ENCODE measurements at places on chromosomes 6 and 20.
A peak's percentile ranks its signal among the peaks of the same experiment; 100 is the strongest.

DNA sequence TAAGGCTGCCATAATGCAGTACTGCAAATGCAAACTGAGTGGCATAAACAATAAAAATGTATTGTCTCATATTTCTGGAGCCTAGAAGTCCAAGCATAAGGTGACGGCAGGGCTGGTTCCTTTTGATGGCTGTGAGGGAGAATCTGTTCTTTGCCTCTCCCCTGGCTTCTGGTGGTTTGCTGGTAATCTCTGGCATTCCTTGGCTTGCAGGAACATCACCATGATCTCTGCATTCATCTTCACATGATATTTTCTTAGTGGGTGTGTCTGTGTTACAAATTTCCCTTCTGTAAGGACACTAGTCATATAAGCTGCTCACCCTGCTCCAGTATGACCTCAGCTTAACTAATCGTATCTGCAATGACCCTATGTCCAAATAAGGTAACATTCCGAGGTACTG, 1104.2 kb upstream of the CITED2 start:
- DNase-seq, result no peak

- no peak for DNase-seq
Measured at GRCh38 chr6:132952031-132952867, 137.9 kb downstream of the RPS12 start.

GRCh38 chr20:57220337-57221145, 45.9 kb downstream of the BMP7 start:
- no peak for DNase-seq

- DNase-seq, result no peak
Measured at GRCh38 chr6:71387179-71387578, 98.6 kb downstream of the OGFRL1 start.

DNA sequence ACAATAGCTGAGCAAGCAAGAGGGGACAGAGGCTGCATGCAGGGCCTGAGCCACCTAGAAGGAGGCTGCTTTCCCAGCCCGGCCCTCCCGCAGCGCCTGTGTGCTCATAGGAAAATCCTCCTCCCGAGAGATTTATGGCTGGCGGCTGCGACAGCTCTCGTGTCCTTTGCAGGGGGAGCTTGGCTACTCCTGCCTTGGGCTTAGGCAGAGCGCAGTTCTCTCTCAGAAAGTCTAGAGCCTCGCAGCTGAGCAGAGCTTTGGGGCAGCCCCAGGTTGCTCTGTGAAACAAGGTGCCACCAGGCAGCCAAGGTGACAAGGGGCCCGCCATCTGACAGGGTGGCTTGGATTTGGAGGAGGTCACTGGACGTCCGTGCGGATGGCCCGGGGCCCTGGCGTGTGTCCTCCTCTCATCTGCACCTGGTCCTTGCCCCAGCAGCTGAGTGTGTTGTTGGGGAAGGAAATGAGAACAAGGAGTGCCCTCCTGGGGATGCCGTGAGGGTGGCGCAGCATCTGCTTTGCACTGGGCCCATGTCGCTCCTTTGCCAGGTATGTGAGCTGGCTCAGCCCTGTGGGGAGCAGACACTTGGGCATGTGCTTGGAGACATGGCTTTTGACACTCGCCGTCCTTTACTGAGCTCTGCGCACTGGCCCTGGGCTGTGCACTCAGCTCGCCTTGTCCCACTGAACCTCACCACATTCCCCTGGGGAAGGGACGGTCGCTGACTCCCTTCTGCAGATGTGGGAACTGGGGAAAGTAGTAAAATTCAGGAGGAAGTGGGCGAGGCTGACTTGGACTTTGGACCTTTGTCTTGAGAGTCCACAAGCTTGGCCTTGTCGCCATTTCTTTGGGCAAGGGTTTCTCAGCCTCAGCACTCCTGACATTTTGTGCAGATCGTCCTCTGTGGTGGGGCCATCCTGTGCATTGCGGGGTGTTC, 41.9 kb downstream of the EDN3 start:
- no peak for DNase-seq

- DNase-seq, result peak; percentile 12
Measured at GRCh38 chr6:118509009-118509617, 39.0 kb upstream of the PLN start.

GRCh38 chr6:152296648-152297376, 340.4 kb downstream of the SYNE1 start:
- no peak for DNase-seq

- no peak for DNase-seq
Measured at GRCh38 chr20:20373091-20373571, 5.2 kb downstream of the INSM1 start.

- DNase-seq, result no peak
Measured at GRCh38 chr6:165404296-165404695, 94.9 kb upstream of the C6orf118 start.

- DNase-seq, result no peak
Measured at GRCh38 chr6:37463110-37463509, 30.1 kb downstream of the CMTR1 start.

DNA sequence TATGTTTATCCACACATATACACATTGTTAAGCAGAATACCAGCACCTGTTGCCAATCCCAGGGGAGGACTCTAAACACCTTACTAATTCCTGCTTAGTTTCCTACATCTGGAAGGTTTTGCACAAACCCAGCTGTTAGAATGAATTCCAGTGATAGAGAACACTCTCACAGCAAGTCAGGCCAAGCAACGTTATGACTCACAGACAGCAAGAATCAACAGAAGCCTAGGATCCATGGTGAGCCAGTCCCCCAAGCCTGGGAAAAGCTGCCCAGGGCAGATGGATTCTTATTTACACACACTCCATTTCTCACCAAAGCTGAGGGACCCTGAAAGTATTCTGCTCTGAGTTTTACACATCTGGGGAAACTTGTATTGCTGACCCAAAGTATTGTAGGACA, 291.7 kb downstream of the SLC35F1 start:
- peak; percentile 1 for DNase-seq

- no peak for DNase-seq
Measured at GRCh38 chr6:12418946-12419345, 128.8 kb downstream of the EDN1 start.

GRCh38 chr6:37761554-37762271, 57.8 kb upstream of the ZFAND3 start:
- DNase-seq, result no peak

GRCh38 chr20:35048739-35049138, 43.9 kb downstream of the TRPC4AP start:
- DNase-seq, result no peak

DNA sequence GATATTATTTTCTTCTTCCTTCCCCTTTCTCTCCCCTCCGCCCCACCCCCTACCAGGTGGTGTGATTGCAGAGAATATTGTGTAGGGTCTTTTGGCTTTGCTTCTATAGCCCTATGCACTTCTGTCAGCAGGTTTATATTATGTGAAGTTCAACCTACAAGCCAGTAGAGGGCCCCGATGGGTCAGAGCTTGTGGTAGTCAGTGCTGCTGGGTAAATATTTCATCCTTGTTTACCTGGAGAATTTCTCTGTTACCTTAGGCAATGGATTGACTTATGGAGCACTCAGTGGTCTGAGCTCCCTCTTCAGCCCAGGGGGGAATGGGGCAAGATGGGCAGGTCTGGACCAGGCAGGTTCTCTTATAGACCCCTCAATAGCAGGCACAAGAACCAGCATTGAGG, 720.9 kb downstream of the GRIK2 start:
- DNase-seq, result peak; percentile 3

DNA sequence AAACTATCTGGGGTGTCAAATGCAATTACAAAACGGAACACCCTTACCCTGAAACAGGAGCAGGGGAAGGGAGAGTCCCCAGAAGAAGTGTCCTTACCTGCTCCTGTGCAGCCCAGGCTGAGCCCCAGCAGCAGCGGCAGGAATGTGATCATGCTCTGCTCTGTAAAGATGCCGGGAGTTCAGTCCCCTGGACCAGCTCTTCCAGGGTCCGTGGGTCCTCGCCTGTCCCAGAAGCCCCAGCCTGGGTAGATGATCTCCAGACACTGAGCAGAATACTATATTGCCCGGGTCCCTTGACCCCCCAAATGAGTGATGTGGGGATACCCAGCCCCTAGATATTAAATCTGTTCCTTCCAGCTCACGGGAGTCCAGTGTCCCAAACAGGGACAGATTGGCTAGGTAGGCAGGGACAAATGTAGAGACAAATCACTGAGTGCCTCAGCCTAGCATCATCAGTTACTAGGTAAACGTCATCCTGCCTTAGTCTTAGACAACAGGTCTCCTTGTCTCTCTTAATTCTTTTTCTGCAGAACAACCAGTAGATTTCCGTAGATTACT, at the start of gene HLA-DMB:
TSS of gene HLA-DMB (minus strand) at position 373 of the 558 bp plus-strand sequence. CDS start at position 152, 221 bp downstream.
- peak; percentile 84 for DNase-seq

DNA sequence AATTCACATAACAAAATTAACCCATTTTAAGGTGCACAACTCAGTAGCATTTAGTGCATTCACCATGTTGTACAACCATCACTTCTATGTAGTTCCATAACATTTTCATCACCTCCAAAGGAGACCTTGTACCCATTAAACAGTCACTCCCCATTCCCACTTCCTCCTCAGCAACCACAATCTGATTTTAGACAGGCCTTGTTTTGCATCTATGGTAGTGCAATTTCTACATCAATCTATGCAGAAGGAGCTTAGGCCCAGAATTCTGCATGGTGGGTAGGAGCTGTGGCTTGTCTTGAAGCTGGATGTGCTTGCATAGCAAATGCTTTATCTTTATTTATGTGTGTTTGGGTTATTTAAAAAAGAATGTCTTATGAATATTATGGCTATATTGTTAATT, 13.5 kb upstream of the HLA-DQA1 start:
- no peak for DNase-seq

GRCh38 chr6:135128268-135128914, 52.7 kb upstream of the MYB start:
- no peak for DNase-seq

GRCh38 chr6:151763938-151764680, 43.4 kb upstream of the ESR1 start:
- peak; percentile 96 for DNase-seq

DNA sequence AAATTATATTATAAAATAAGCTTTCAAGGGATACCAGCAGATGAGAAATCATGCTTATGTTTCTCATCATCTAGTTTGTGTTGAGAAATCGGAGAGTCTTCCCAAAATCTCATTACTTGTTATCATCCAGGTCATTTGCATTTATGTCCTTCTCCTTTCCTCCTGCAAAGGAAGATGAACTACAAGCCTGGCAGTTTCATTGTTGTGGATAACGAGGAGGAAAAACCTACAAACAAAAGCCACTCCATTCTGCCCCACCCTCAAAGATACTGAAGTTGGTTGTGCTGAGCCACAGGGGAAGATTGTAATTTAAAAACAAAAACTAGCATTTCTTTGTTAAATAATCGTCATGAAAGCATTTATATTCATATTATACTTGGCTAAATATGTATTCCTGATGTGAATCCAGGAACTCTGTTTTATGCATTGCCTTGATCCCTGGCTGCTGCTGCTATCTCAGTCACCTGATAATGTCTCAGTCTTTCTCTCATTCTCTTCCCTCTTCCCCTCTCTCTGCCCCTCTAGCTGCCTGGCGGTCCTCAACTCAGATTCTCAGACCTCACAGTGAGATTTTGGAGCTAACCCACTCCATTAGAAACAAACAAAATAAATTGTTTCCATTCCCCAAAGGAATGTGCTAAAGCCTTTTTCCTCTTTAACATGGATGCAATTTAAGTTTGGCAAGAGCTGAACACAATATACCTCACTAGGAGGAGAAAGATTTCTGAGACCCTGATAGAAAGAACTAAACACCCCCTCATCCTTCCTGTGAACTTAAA, 185.3 kb downstream of the ADAT2 start:
- no peak for DNase-seq

DNA sequence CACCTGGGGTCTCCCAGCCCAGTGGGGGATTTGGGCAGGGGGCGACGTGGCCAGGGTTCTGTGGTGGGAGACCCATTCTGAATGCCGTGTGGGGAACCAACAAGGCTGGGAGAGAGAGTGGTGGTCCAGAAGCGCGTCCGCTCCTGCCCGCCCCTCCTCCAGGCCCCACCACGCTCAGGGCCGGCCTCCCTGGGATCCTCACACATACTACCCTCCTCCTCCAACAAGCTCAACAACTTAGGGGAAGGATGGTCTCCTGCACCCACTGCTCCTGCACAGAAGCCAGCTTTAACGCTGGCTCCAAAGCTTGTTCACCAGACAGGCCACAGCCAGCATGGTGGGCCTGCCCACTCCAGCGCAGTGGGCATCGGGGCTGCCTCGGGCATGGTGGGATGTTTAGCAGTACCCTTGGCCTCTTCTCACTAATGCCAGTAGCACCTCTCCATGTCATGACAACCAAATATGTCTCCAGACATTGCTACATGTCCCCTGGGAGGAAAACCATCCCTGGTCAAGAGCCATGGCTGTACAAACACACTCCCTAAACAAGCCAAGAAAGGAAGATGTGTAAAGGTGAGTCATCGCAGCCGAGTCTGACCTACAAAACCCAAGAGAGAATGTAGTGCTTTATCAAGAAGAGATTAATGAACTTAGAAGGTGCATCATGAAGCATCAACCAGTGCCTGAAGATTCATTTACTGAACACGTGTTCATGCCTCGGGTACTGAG, 75.7 kb downstream of the BMP7 start:
- peak; percentile 74 for DNase-seq

DNA sequence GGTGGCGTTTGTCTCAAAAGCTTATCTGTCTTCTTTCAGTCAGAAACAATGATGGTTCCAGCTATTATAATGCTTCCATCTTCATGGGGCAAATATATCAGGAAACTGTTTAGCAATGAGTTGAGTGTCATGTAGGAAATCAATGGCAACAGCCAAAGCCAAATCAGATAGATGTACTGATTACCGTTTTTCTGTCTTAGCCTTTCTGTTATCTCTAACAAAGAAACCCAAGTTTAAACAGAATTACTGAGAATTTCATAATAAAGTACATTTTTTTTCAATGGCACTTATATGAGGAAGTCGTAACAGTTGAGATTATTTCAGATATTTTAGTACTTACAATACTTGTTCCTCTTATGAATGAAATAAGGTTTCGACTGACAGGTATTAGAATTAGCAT, 1.2 kb downstream of the NOX3 start:
- DNase-seq, result no peak

- peak; percentile 88 for DNase-seq
Measured at GRCh38 chr20:33663161-33664084, 1.3 kb downstream of the C20orf144 start.

GRCh38 chr20:15603506-15603905, 969.7 kb downstream of the KIF16B start:
- no peak for DNase-seq

DNA sequence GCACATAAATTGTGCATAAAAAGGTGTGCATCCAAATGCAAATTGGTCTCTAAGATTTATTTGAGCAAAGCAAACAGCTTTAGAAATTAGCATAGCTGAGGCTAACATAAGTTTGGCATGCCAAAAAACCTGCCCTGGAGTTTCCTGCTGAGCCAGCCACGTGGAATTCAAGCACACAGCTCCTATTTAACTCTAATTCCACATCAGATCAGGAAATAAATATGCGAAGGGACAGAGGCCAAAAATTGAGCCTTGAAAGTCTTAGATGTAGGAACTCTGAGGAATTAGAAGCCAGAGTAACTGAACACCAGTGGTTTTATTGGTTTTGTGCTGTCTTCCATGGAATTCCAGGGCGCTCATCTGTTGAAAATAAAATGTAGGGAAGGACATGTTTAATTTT, 19.6 kb downstream of the SOBP start:
- no peak for DNase-seq

DNA sequence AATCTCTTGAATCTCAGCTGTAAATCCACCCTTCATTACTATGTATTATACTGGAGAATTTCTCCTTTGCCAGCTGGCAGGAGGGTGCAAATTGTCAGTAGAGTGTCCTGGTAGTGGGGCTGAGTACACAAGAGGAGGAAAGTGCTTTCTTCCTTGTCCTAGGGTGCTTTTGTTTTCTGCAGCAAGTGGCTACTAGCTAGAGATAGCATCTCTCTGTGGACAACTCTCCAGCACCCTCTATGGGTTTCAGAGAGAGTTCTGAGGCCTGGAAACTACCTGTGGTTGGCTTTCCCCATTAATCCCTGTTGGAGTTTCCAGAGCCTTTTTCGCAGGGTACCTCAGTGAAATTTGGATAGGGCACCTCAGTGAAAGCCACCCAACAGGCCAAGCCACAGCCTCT, 422.5 kb upstream of the RGS17 start:
- no peak for DNase-seq

All from RWPE1 (cell line).